ENCODE measurements at places on chromosomes 12 and 14.

- no peak for DNase-seq
These were observed 208.3 kb downstream of the EXOC5 start for GRCh38 chr14:57060276-57060955.

DNA sequence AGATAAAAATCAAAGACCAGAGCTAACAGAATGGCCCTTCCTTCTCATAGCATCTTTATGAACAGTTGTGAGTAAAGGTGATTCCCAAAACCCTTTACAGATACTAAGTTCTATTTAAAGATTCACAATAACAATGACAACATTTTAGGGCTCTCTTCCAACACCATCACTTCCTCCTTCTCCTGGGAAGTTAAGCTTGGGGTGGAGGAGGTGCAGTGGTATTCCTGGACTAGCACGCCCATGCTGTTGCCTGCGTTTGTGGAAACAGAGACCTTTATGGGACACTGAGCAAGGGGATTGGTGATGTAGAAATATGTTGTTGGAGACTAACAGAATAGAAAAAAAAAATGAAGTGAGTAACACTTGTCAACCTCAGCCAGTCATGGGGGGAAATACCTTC, 22.5 kb downstream of the SYNE2 start:
- no peak for DNase-seq

GRCh38 chr14:95255013-95255412, 64.7 kb downstream of the CLMN start:
- DNase-seq = no peak

- no peak for DNase-seq
These were observed 60.7 kb upstream of the GZMB start for GRCh38 chr14:24694680-24695079.

GRCh38 chr14:94540031-94540794, 21.0 kb upstream of the SERPINA4 start:
- DNase-seq = no peak

DNA sequence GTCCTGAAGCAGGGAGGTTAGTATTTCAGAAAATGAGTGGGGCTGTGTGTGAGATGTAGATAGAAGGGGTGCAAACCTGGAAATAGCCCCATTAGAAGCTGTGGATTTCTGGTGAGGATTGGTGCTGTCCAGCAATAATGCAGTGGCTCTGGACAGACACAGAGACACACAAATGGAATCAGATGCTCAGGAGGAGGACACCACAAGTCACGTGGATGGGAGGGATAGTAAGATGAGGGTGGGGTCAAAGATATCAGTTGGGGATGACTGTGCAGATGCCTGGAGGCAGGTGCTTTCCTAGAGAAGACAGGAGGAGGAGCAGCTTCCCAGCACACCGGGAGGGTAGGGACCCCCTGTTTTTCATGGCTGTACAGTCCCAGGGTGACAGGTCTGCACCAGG, 136.5 kb downstream of the PLXNC1 start:
- no peak for DNase-seq

DNA sequence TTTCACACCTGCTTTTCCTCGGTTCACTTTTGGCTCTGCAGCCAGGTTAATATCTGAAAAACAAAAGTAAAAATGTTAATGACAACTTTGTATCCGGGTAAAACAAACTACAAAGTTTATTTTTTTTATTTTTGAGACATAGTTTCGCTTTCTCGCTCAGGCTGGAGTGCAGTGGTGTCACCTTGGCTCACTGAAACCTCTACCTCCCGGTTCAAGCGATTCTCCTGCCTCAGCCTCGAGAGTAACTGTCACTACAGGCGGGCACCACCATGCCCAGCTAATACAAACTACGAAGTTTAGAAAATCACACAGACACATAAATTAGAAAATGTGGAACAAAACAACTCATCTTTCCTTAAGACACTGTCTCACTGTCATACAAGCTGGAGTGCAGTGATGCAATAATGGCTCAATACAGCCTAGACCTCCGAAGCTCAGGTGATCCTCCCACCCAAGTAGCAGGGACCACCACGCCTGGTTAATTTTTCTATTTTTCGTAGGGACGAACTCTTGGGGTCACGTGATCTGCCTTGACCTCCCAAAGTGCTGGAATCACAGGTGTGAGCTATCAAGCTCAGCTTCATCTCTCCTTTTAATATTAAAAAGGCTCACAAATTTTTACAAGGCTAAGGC, 38.1 kb downstream of the HNRNPC start:
- no peak for DNase-seq

DNA sequence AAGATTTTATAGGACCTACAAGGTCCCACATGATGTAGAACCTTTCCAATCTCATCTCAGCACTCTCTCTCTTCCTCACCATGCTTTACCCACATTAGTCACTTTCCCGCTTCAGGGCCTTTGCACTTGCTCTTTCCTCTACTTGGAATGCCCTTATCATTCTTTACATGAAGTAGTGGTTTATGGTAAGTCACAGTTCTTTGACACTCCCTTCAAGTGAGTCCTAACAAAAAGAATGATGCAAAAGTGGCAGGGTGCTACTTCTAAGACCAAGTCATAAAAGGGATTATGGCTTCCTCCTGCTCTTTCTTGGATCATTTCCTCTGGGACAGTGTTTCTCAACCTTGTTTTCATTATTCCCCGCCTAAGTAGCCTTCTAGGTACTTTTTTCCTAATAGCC, 13.1 kb downstream of the TMBIM4 start:
- DNase-seq = no peak

- peak; percentile 76 for DNase-seq
These were observed 2.5 kb downstream of the NUAK1 start for GRCh38 chr12:106136263-106136662.

DNA sequence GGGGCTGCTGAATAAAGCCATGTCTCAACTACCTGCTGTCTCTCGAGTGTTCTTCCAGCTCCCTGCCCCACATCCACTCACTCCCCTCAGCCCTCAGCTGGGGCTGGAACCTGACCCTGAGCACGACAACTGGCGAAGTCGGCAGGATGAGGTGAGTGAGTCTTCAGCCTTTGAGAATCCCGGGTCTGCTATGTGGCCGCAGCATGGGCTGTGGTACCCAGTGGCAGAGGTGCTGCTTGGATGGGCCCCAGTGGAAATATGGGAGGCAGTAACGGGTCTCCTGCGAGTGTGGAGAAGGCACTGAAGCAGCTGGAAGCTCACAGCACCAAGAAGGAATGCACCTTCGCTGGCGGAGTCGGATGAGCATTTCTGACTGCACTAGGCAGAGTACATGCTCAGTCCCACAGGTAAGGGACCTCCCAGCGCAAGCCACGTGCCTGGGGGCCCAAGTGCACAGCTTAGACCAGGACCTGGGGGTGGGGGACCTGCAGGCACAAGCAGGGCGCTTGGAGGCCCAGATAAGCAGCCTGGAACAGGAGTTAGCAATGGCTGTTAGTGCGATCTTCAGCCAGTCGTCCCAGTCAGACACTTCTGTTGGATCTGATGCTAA, 95.5 kb upstream of the TMPO start:
- DNase-seq = no peak

GRCh38 chr14:67636361-67636919, 16.7 kb downstream of the ARG2 start:
- no peak for DNase-seq

DNA sequence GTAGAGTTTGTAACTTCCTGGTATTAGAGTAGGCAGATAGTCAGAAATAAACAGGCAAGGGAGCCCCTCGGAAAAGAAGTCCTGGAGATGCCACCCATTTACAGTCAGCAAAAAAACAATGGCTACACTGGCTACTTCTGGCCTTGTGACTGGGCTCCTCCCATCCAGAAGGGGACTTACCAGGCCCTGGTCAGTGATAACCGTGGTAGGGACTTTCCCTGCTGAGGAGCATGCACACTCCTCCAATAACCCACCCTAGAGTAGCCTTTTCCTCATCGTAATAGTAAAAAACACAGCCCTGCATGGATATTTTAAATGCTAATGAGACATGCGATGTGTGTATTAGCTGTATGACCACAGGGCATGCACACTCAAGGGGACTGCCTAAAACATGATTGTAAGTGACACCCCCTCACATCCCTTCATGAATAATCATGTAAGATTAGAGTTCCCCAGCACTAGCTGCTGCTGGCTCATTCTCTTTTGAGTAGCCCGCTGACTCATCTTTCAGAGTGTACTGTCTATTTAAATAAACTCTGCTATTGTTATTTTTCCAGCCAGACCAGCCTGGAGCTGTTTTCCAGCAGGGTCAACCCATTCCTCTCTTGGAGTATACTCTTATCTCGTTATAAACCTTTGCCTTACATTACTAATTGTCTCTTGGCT, 413.8 kb upstream of the TMTC1 start:
- DNase-seq = no peak

GRCh38 chr12:52729147-52729546, 25.8 kb upstream of the KRT77 start:
- no peak for DNase-seq

GRCh38 chr12:54036620-54037359, 3.9 kb downstream of the HOXC5 start:
- no peak for DNase-seq

DNA sequence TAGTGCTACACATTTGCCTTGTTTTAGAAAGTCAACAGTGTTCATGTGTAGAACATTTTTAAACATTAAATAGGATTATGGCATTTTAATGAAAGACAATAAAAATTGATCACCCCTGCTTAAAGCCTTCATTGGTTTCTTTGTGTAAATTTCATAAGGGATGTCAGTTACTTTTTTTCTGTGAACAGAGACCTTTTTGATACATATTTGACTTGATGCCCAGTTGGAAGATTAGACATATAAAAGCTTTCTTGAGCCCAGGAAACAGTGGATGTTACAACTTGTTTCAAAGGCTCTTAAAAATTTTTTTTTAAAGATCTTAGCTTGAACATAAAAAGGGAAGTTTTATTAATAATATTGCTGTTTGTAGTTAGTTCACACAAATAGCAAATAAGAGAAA, 168.7 kb upstream of the PDZRN4 start:
- no peak for DNase-seq

Data from stimulated activated CD8-positive, alpha-beta memory T cell treated with anti-CD3 and anti-CD28 coated beads, Interleukin-7, amount 100 ng/mL, for 24 hours (primary cell).